ENCODE measurements at places on chromosomes 4 and X.
A peak's percentile ranks its signal among the peaks of the same experiment; 100 is the strongest.

DNA sequence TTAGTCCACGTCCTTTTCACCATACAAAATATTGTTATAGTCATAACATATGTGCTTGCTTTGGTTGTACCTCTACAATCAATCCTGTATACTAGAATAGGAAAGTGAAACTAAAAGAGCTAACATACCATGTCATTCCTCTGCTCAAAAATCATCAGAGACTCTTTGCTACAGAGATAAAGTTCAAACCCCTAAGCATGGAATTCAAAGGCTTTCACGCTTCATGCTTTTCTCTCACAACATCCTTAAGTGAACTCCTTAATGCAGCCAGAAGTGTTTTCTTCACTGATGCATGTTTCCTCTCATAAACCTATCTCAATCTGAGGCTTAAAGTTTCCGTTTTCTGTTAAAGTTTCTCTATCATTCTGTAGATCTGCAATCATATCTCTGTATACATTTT, 744.6 kb upstream of the IGFBP7 start:
- DNase-seq = no peak

- no peak for DNase-seq
These were observed 652 bp downstream of the SRPX start for GRCh38 chrX:38220024-38220414.

GRCh38 chr4:40003986-40004385, 26.3 kb upstream of the PDS5A start:
- DNase-seq = no peak

DNA sequence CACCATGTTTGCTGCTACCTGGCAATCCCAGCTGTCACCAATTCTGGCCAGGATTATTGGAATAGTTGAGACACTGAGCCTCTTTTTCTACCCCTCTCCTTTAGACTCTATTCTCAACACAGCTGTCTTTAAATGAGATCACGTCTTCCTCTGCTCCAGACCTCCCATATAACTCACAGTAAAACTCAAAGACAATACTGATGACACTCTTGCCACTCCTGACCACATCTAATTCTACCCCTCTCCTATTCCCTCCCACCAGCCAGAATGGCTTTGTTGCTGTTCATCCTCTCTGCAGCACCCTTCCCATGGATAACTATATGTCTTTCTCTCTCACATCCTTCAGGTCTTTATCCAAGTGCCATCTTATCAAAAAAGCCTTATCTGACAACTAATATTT, 188.6 kb upstream of the IL15 start:
- DNase-seq = no peak

DNA sequence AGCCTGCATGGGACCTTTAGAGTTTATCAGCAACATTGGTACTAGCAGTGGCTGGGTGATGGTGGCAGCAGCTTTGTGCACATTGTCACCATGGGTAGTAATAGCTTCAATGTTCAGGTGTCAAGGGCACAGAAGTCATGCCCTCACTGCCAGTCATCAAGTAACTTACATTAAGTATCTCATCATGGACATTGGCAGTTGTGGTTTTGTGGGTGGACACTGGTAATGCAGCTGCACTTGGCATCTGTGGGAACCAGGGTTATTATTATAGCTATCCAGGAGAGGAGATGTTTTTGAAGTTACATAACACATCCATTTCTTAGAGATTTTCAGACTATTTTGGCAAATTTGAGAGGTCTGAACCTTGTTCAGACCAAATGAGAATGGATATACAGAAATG, 243.2 kb upstream of the NOCT start:
- no peak for DNase-seq

GRCh38 chr4:134636338-134637051, 434.9 kb upstream of the PABPC4L start:
- DNase-seq = no peak

GRCh38 chr4:1379351-1379781, 26.9 kb downstream of the NKX1-1 start:
- DNase-seq = no peak

- DNase-seq = no peak
These were observed 75.7 kb downstream of the IGSF1 start for GRCh38 chrX:131213400-131213799.

DNA sequence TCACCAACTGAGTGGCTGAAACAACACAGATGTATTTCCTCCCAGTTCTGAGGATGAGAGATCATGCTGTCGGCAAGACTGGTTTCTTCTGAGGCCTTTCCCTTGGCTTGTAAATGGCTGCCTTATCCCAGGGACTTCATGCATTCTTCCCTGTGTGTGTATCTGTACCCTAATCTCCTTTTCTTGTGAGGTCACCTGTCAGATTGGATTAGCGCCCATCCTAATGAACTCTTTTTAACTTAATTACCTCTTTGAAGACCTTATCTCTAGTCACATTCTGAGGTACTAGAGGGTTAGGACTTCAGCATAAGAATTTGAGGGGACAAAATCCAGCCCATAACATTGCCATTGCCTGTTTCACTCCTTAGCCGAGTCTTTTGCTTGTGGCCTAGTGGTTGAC, 59.5 kb upstream of the TMEM150C start:
- DNase-seq = no peak

DNA sequence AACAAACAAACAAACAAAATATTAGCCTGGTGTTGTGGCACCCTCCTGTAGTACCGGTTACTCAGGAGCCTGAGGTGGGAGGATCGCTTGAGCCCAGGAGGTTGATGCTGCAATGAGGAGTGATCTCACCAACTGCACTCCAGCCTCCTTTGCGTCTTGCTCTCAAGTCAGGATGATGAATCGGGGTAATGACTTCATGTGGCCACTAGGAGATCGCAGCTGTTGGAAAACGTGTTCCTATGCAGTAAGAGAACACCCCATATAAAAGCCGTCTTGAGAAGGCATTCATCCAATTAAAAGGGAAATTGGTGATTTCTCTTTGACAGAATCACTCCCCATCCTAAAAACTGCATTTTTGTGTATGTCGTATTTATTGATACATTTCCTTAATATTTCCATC, 6.9 kb downstream of the CCNB3 start:
- no peak for DNase-seq

DNA sequence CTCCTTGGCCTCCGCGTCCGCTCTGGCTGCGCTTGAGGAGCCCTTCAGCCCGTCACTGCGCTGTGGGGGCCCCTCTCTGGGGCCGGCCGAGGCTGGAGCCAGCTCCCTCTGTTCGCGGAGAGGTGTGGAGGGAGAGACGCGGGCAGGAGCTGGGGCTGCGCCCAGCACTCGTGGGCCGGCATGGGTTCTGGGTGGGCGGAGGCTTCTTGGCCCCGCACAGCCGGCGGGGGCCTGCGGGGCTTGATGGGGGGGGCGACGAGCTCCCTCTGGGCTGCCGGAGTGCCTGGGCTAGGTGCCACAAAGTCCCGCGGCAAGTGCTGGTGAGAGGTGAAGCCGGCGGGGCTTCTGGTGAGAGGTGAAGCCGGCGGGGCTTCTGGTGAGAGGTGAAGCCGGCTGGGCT, 61.9 kb downstream of the ANKRD50 start:
- DNase-seq = no peak

DNA sequence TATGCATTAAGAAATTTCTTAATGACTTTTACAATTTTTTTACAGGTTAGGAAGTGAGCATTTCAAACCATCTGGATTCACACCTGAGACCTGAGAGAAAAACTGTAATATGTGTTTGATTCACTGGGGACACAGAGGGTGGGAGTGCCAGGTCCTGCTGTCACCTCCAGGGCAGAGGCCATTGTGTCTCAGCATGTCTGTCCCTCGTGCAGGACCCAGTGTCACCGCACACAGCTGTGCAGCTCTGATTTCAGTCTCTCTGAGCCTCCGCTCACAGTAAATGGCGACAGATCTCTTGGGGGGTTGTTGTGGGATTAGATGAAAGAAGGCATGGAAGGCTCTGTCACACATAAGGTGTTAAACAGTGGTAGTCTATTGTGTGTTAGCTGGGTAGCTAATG, 23.0 kb upstream of the CLDN24 start:
- no peak for DNase-seq

- DNase-seq = no peak
These were observed 98.6 kb downstream of the PDLIM5 start for GRCh38 chr4:94550352-94550751.

- no peak for DNase-seq
These were observed 24.9 kb upstream of the CXXC4 start for GRCh38 chr4:104519588-104519987.

DNA sequence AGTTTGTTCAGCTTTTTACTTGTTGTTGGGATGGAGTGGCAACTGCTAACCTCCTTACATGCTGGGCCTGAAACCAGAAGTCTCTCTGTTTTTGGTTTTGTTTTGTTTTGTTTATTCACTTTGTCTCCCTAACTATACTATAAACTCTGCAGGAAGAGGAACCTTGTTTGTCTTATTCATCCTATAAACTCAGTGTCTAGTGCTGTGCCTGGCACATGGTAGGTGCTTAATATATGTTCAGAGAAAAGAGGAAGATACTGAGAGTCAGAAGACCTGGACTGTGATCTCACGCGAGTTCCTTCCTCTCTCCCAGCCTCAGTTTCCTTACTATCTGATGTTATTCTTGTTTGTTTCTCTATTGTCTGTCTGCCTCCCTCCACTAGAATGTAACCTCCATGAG, 71.3 kb downstream of the PRPS1 start:
- no peak for DNase-seq

GRCh38 chr4:82423245-82424054, 6.8 kb downstream of the HNRNPDL start:
- peak; percentile 49 for DNase-seq

DNA sequence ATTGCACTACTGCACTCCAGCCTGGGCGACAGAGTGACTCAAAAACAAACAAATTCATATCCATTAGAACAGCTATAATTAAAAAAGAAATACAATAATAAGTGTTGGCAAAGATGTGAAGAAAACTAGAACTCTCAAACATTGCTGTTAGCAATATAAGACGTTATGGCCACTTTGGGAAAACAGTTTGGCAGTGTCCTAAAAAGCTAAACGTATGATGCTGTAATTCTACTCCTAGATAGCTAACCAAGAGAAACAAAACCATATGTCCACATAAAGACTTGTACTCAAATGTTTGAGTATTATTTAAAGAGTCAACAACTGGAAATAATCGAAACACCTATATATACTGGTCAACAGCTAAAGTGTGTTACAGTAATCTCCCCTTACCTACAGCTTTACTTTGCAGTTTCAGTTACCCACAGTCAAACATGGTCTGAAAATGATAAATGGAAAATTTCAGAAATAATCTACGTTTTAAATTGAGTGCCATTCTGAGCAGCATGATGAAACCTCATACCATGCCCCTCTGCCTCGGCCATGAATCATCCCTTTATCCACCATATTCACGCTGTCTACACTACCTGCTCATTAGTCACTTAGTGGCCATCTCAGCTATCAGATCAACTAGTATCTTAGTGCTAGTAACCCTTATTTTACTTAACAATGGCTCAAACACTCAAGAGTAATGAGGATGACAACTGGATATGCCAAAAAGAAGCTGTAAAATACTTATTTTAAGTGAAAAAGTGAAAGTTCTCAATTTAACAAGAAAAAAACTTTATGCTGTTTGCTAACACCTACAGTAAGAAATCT, 4.9 kb downstream of the ELF2 start:
- peak; percentile 62 for DNase-seq

GRCh38 chr4:78584863-78585547, 33.4 kb downstream of the ANXA3 start:
- DNase-seq = no peak
